Activated CD4-positive, alpha-beta T cell treated with anti-CD3 and anti-CD28 coated beads, Interleukin-2, amount 10 ng/mL, durations not matched to agents 7 days and 5 days (primary cell): ENCODE measurements at places on chromosomes 2 and 18.

GRCh38 chr2:111958901-111959300 lies 60.5 kb downstream of the MERTK start:
- no peaks in the 10 kb centered on the region for H3K4me1 ChIP-seq
- no peak overlapping the region for H3K27ac ChIP-seq
- no peak overlapping the region for H3K4me3 ChIP-seq
- no peaks in the 10 kb centered on the region for H3K27me3 ChIP-seq
- DNase-seq: no peak

- no peak for DNase-seq
- peaks cover 33% of the 10 kb centered on the region for H3K4me1 ChIP-seq
- peak overlapping the region; percentile 3 for H3K27ac ChIP-seq
- H3K4me3 ChIP-seq: no peak overlapping the region
These were observed 159.2 kb downstream of the DTNB start for GRCh38 chr2:25514043-25514637.

DNA sequence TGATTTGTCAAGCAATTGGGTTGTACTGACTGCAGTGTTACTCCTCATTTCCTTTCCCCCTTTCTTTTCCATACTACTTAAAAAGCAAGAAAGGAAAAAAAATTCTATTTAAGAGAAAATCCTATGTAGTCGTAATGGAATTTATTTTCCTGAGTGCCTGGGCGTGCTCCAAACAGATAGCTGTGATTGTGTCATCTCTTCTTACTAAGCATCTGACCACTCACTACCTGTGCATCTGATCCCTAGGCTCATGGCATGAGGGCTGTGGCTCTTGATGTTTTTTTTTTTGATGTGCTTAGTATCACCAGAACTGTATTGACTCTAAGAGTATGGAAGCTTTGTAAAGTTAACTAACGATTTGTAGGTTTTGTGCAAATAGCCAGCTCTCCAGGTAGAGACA lies 19.0 kb downstream of the CRIM1 start:
- no peak overlapping the region for H3K4me3 ChIP-seq
- H3K27ac ChIP-seq: no peak overlapping the region
- peaks cover 15% of the 10 kb centered on the region for H3K4me1 ChIP-seq
- no peak for DNase-seq
- no peaks in the 10 kb centered on the region for H3K36me3 ChIP-seq

GRCh38 chr2:95314964-95315611 lies 17.9 kb downstream of the KCNIP3 start:
- no peak overlapping the region for H3K4me3 ChIP-seq
- no peaks in the 10 kb centered on the region for H3K4me1 ChIP-seq
- H3K36me3 ChIP-seq: no peaks in the 10 kb centered on the region
- H3K27ac ChIP-seq: no peak overlapping the region
- DNase-seq: no peak

GRCh38 chr18:46356278-46357033 lies 252.3 kb downstream of the HAUS1 start:
- H3K36me3 ChIP-seq: no peaks in the 10 kb centered on the region
- H3K27me3 ChIP-seq: no peaks in the 10 kb centered on the region
- H3K4me1 ChIP-seq: peaks cover 6% of the 10 kb centered on the region
- H3K27ac ChIP-seq: no peak overlapping the region
- no peak overlapping the region for H3K4me3 ChIP-seq

GRCh38 chr2:191410646-191411436 lies 165.6 kb downstream of the MYO1B start:
- no peaks in the 10 kb centered on the region for H3K4me1 ChIP-seq
- H3K27ac ChIP-seq: no peak overlapping the region
- no peaks in the 10 kb centered on the region for H3K27me3 ChIP-seq
- DNase-seq: no peak

DNA sequence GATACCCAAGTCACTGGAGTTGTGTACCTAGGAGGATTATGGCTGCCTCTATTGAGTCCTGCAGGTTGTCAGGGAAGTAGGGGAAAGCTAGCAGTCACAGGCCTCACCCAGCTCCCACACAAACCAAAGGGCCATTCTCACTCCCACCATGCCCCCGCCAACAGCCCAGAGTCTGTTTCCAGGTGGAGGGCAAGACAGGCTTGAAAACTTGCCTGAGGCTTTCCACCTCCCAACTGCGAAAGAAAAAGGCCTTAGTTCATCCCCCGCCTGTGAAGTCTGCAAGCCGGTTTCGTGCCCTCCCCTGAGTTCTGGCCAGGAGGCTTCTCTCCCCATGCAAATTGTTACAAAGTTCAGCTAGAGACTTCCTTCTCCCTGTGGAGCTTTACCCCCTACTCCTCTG lies 270.3 kb downstream of the TXNL1 start:
- no peak for DNase-seq
- no peaks in the 10 kb centered on the region for H3K27me3 ChIP-seq
- H3K4me1 ChIP-seq: no peaks in the 10 kb centered on the region
- no peaks in the 10 kb centered on the region for H3K36me3 ChIP-seq
- no peak overlapping the region for H3K27ac ChIP-seq

- H3K4me3 ChIP-seq: no peak overlapping the region
- no peaks in the 10 kb centered on the region for H3K36me3 ChIP-seq
- H3K27ac ChIP-seq: no peak overlapping the region
- H3K27me3 ChIP-seq: no peaks in the 10 kb centered on the region
These were observed 127.9 kb downstream of the PIEZO2 start for GRCh38 chr18:11021477-11021876.

DNA sequence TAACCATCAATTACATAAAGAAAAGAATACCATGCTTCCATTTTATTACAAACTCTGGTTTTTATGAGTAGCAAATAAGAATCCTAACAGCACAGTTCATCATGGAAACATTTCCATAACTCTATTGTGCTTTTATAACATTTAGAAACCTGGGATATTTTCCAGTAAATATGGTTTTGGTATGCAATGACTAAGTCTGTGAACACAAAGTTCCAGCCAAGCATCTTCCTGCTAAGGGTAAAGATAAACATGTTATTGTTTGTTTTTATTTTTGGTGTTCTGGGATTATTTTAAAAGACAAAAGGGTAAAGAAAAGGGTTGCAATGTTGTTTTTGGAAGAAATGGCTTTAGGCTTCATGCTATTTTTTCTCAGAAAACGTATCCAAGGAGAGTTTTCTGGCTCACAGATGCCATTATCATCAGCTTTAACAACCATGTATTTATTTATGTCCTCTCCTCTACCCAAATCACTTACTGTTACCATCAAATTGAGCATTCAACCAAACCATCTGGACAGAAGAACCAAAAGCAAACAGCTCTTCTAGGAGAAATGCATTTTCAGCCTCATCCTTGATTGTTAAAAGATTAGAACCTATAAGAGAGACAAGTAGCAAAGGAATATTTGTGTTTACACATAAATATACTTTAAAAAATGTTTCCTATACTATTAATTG lies 116.0 kb downstream of the PLA2R1 start:
- no peak overlapping the region for H3K4me3 ChIP-seq
- H3K27me3 ChIP-seq: peaks cover 10% of the 10 kb centered on the region
- no peaks in the 10 kb centered on the region for H3K36me3 ChIP-seq

DNA sequence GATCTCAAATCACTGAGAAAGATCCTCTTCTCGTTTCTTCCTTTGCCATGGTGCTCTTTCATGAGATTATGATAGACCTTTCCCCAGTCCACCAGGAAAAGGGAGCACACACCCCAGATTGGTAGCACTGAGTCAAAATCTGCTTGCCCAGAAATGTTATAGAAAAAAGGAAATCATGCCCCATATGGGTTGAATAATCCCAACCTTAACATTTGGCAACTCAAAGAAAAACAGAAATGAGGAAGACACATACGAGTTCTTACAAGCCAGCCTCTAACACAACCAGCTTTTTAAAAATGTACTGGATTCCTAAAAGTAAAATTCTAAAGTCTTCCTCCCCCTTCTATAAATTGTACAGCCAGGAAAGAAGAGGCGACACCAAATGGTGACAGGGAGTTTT lies 103.0 kb downstream of the ANKRD44 start:
- H3K36me3 ChIP-seq: peaks cover 74% of the 10 kb centered on the region
- H3K4me1 ChIP-seq: peaks cover 94% of the 10 kb centered on the region
- DNase-seq: no peak
- peak overlapping the region; percentile 6 for H3K4me3 ChIP-seq
- H3K27me3 ChIP-seq: no peaks in the 10 kb centered on the region
- H3K27ac ChIP-seq: peak overlapping the region; percentile 96

GRCh38 chr2:239870863-239871262 lies 154.3 kb downstream of the NDUFA10 start:
- peaks cover 4% of the 10 kb centered on the region for H3K4me1 ChIP-seq
- no peak overlapping the region for H3K4me3 ChIP-seq
- H3K36me3 ChIP-seq: no peaks in the 10 kb centered on the region
- no peaks in the 10 kb centered on the region for H3K27me3 ChIP-seq
- no peak for DNase-seq

DNA sequence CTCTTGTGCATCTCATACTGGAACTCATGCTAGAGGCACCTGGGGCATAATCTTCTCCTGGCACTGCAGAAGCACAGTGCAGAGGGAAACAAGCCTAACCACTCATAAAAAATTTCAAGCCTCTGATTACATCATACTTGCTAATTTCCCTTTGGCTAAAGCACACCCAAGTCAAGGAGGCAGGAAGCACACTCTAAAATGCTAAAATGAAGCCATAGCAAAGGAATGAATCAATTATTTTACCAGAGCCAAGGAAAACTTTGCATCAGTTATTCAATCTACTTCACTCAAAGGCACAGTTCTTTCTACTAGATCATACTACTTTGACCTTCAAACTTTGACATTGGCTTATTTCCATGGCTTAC lies 79.6 kb upstream of the SPOPL start:
- H3K27ac ChIP-seq: no peak overlapping the region
- DNase-seq: no peak
- no peaks in the 10 kb centered on the region for H3K36me3 ChIP-seq

DNA sequence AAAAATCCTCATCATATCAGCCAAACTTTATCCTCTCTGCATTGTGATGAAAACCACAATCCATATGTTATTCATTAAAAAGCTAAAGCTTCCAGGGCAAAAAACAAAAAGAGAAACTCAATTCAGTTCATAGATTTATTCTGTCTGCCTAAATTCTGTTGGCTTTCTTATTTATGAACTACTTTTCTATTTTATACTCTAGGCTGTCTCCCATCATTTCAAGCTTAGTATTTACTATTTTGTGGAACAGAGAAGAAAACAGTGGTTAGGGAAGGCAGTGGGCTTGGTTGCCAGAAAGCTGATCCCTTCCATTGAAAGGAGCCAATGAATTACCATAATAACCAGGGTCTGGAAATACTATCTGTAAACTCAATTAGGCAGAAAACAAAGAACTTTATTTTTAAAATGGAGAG lies 71.8 kb downstream of the RAPH1 start:
- no peak overlapping the region for H3K4me3 ChIP-seq
- H3K4me1 ChIP-seq: no peaks in the 10 kb centered on the region
- no peaks in the 10 kb centered on the region for H3K36me3 ChIP-seq
- no peaks in the 10 kb centered on the region for H3K27me3 ChIP-seq

GRCh38 chr2:198060277-198060676 lies 255.9 kb downstream of the PLCL1 start:
- H3K27me3 ChIP-seq: no peaks in the 10 kb centered on the region
- H3K4me3 ChIP-seq: no peak overlapping the region
- no peaks in the 10 kb centered on the region for H3K4me1 ChIP-seq
- no peak for DNase-seq
- H3K36me3 ChIP-seq: no peaks in the 10 kb centered on the region

GRCh38 chr2:189783927-189784867 lies at the start of the genes ORMDL1 and PMS1:
ORMDL1 (minus strand) TSS chr2:189784339; CDS start chr2:189782595, 1,744 bp downstream.
PMS1 (plus strand) TSS chr2:189784450; CDS start chr2:189791810, 7,360 bp downstream.
- peak; percentile 93 for DNase-seq
- H3K4me3 ChIP-seq: peak within 1 kb of the TSS; percentile 96
- no peaks in the 10 kb centered on the region for H3K27me3 ChIP-seq
- H3K27ac ChIP-seq: peak within 1 kb of the TSS; percentile 98
- H3K4me1 ChIP-seq: peaks cover 51% of the 10 kb centered on the region

DNA sequence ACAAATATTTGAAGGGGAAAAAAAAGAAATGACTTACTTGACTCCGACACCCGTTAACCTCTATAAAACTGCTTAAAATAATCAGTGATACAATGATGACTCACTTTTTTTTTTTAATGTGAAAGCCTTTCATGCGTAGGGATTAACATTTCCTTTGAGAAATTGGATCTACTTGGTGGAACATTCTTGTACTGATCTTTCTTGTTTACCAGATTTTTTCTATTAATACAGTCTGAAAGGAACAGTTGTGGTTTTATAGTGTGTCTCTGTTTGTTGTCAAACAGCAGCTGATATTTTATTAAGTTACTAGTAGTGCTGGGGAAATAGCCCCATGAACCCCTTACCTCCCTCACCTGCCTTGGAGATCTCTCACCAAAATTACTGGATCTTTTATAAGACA lies 40.2 kb upstream of the NEB start:
- H3K27ac ChIP-seq: no peak overlapping the region
- H3K36me3 ChIP-seq: peaks cover 29% of the 10 kb centered on the region
- no peaks in the 10 kb centered on the region for H3K4me1 ChIP-seq
- no peak for DNase-seq
- H3K4me3 ChIP-seq: no peak overlapping the region

DNA sequence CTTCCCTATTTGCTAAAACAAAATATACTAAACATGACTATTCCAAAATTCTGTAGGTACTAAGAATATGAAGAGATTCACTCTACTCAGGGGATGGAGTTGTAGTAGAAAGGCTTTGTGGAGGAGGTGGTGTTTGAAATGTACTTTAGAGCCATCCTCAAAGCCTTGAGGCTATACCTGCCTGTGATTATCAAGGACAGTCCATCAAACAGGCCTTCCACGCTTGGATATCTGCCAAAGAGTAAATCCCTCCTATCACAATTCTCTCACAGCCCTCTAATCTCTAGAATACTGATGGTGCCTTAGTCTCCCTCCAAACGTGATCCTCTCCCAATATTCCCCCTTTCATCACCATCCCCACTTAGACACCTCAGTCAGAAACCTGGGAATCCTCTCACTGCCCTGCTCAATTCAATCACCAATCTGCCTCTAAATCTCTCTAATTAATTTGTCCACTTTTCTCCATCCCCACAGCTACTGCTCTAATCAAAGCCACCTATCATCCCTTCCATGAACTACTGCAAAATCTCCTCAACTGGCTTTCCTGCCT lies 13.1 kb downstream of the SOS1 start:
- no peak overlapping the region for H3K4me3 ChIP-seq
- H3K27ac ChIP-seq: peak overlapping the region; percentile 7
- no peak for DNase-seq
- peaks cover 66% of the 10 kb centered on the region for H3K36me3 ChIP-seq
- peaks cover 74% of the 10 kb centered on the region for H3K4me1 ChIP-seq
- H3K27me3 ChIP-seq: no peaks in the 10 kb centered on the region

- DNase-seq: no peak
- H3K4me3 ChIP-seq: no peak overlapping the region
- H3K27me3 ChIP-seq: no peaks in the 10 kb centered on the region
- no peaks in the 10 kb centered on the region for H3K36me3 ChIP-seq
These were observed 420.4 kb upstream of the LYPD1 start for GRCh38 chr2:133090358-133090757.

GRCh38 chr18:66621816-66622576 lies 18.1 kb upstream of the CDH19 start:
- no peaks in the 10 kb centered on the region for H3K27me3 ChIP-seq
- no peaks in the 10 kb centered on the region for H3K36me3 ChIP-seq
- H3K4me1 ChIP-seq: no peaks in the 10 kb centered on the region
- H3K4me3 ChIP-seq: no peak overlapping the region
- DNase-seq: no peak
- no peak overlapping the region for H3K27ac ChIP-seq

DNA sequence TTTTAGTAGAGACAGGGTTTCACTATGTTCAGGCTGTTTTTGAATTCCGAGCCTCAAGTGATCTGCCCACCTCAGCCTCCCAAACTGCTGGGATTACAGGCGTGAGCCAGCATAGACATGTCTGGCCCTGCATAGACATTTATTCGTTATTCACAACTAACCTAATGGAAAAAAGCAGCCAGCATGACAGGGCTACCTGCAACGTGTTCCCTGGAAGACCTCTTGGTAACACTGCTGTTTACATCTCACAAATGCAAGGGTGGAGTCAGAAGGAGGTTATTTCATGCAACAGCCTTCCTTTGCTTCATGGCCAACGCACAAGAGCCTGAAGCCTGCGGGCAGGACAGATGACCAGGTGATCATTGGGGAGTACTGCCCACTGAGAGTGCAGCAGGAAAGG lies 9.2 kb downstream of the SERPINE2 start:
- H3K4me3 ChIP-seq: no peak overlapping the region
- peaks cover 10% of the 10 kb centered on the region for H3K27me3 ChIP-seq
- H3K36me3 ChIP-seq: peaks cover 19% of the 10 kb centered on the region
- peaks cover 49% of the 10 kb centered on the region for H3K4me1 ChIP-seq
